ENCODE measurements at places on chromosomes 13 and 19.

DNA sequence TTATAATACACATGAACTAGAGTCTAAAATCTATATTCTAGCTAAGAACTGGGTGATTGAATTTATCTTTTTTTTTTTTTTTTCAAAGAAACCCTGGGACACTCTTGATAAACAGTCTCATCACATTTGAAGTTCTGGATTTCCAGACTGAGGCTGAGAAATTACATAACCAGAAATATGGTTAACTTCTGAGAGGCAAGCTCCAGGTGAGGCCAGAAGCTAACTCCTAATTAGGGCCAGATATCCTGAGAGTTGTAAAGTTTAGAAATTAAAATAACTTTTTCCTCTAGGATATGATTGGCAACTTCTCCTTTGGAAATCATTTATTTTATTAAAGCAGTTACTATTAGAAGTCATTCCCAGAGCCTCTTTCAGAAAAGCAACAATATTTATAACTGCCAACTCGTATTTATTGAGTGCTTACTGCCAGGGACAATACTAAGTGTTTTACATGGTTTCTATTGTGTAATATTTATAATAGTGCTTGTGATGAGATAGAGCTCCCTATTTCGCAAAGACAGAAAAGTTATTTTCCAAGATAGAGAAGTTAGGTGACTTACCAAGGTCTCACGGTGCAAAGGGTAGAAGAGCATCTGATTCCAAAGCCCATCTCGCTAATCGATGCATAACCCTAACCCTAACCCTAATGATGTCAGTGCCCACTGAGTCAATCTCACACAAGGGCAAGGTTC lies 187.7 kb downstream of the DCT start:
- no peak for DNase-seq

DNA sequence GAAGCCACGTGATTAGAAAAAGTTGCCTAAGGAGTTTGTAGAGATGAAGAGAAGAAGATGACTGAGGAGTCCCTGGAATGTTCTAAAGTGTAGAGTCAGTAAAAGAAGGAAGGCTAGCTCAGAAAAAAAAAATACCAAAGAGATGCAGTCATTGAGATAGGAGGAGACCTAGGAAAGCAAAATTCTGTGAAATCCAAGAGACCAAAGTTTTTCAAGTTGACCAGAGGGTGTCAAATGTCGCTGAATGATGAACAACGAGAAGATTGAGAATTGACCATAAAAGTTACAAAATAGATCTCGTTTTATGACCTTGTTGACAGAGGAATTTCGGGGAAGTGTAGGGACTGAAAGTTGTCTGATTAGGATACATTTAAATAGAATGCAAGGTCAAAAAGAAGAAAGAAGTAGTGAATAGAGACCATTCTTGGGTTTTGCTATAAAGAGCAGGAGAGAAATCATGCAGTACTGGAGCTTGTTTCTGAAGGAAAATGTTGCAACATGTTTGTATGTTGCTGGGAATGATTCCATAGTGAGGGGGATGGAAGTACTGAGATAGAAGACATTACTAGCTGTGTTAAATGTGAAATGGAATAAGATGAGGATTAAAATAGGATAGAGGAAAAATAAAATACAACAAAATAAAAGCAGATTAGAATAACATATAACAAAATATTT lies 30.2 kb upstream of the HTR2A start:
- no peak for DNase-seq

DNA sequence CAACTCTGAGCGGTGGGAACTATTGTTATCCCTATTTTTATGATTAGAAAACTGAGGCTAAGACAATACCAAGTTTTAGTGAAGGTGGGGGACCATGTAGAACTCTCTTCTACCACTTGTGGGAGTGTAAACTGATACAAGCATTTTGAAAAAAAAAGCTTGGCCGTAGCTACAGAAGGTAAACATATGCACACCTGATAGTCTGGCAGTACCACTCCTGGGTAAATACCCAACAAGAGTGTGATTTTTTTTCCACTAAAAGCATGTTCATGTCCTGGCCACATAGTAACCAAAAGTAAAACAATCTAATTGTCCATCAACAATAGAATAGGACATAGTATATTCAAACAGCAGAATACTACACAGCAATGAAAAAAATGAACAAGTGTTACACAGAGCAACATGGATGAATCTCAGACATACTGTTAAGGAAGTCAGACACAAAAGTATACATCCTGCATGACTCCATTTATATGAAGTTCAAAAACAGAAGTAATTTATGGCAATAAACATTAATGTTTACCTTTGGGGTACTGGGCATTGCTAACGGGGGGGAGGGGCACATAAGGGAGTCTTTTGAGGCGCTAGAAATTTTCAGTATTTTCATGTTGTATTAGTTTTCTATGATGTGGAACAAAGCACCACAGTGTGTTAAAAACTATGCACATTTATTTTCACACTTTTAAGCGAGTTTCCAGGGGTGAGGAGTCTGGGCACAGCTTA lies 6.4 kb upstream of the SPATA13 start:
- DNase-seq: no peak

DNA sequence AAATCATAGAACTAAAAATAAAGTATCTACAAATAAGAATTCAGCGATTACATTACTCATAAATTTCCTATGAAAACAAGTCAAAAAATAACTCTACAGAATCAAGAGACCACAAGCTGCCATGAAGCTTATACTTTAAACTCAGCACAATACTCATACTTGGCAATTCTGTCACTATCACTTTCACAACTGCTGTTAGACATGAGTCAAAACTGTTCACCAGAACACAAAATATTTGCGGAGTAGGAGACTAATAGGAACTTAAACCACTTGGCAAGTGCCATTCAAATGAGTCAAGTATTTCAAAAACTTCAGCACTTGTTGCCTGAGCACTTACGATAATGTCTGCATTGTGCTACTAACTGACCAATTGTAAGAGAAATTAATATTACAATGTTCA lies 387.8 kb upstream of the GPC6 start:
- no peak for DNase-seq

- DNase-seq: no peak
Measured at GRCh38 chr13:26656919-26657318, 99.4 kb downstream of the WASF3 start.

DNA sequence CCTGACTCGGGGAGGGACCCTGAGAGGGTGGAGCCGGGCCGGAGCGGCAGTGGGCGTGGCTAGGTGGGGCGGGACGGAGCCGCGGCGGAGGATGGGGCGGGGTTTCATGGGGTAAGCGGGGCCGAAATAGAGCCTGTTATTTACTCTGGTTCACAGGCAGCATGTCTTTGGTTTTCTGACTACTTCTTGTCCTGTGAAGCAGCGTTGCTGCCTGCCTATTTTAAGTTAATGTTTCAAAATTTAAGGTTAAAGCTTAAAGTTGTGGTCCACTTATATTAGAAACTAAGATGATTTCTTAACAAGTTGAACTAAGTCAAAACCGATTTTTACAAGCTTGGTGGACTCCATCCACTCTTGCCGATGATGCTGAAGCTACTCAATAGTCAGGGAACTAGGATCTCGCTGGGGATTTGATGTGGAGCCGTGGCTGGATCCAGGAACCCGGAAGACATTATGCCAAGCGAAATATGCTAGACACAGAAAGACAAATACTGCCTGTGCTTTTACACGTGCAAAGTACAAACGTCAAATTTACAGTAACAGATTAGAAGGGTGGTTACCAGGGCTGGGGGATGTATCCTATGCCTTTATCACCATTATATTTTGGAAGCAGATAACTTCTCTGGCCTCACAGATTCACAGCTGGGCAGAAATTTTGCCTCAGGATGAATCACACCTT lies 433 bp upstream of the ZNF616 start:
- no peak for DNase-seq

DNA sequence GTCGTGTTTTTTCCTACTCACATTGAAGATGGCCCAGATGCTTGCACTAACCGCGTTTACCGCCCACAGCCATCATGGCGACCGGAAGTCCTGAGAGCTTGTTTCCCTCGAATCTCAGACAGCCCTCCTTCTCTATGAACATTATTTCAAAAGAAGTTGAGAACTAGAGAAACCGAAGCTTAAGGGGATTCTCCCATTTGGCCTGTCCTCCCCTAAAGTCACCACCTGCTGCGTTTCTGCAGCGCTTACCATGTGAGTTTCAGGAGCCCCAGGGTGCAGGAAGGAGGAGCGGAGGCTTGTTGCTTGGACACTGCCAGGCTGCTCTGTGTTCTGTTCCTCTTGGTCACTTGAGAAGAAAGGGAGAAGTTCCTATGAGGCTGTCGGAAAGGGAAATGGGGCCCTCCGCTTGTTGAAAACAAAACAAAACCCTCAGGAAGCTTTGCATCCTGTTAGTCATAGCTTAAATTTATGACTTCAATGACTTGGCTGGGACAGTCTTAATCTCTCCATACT lies 6.2 kb downstream of the CARD8 start:
- peak; percentile 82 for DNase-seq

DNA sequence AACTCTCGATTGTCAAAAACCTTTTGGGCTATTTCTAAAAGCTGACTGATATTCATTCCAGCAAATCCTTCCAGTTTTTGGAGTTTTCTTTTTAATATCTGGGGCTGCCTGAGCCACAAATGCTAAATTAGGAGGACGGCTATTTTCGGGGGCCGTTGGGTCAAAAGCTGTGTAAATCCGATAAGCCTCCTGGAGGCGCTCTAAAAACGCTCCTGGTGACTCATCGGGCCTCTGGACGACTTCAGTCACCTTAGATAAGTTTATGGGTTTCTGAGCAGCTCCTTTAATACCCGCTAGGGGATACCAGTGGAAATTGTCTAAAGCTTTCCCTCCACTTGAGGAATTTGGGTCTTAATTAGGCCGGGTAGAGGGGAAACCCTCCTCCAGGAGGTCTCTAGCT lies 66.4 kb downstream of the ZNF730 start:
- DNase-seq: no peak

DNA sequence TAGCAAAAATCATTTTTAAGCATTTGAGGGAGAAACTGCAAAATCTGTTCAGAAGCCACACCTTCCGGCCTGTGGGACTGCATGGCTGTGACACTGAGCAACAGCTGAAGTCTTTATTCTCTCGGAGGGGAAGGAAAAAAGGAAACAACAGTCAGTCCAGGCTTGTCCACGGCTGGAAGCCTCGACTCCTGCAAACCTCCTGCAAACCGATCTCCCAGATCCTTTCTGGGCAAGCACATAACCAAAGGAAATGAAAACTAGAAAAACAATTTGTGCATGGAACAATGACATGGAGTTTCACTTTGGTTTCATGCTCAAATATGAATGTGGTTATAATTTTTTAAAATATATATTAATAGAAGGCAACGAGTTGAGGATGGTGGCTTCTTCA lies 1.0 kb downstream of the COL4A1 start:
- no peak for DNase-seq

DNA sequence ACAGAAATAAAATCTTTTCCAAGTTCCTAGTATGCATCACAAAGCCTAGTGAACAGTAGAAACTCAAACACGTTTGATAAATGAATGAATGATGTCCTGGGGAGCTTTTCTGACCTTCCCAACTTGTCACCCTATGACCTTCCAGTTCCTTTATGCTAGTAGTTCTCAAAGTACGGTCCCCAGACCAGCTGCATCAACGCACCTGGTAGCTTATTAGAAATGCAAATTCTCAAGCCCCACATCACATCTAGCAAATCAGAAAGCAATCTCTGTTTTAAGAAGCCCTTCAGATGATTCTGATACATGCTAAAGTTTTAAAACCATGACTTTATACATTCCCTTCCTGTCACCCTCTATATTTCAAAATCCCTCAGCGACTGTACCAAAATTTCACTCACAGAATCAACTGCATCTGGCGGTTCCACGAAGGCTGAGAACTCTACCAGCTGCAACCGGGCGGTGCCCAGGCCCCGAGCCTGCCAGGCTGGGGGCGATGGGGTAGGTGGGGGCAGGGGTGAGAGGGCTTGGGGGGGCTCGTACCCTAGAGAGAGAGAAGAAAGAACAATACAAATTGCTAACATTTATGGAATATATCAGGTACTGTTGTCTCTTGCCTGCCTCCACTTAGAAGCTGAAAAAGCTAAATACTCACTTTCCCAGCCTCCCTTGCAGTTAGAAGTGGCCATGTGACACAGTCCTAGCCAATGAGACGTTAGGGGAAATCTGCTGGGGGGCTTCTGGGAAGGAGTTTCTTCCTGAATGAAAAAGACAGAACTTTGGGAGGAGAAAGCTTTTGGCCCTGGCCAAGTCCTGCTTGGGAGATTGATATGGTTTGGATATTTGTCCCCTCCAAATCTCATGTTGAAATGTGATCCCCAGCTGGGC lies 13.3 kb downstream of the CD37 start:
- no peak for DNase-seq

- no peak for DNase-seq
Measured at GRCh38 chr19:40688309-40688708, 2.1 kb downstream of the NUMBL start.

GRCh38 chr13:93655154-93655553 lies 428.5 kb downstream of the GPC6 start:
- DNase-seq: no peak

- no peak for DNase-seq
Measured at GRCh38 chr19:43634872-43635560, 4.6 kb downstream of the CADM4 start.

DNA sequence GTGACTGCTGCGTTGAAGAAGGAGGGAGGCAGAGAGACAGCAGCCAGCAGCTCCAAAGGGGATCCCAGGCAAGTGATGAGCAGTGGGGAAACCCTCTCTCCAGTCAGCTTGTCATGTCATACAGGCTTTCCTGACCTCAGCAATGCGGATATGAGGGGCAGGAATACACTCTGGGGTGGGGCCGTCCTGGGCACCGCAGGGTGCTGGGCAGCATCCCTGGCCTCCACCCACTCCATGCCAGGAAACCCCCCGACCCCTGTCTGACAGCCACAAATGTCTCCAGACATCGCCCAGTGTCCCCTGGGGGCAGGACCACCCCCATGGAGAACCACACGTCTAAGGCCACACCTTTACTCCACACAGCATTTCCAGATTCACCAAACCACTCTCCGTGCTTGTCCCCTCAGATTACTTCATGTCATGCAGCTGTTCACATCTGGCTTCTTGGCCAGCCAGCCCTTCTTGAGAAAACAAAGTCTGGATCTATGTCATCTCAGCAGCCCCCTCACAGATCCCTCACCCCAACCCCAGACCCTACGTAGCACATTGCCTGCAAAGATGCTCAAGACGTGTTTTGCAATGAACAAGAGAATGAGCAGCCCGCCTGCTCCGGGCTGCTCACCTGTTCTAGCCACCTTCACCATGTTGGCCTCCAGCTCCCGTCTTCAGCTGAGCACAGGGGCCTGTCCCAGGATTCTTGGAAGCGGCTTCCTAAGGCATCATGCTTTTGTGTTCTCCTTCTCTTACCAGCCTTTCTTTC lies 46.5 kb downstream of the RFX2 start:
- no peak for DNase-seq

- no peak for DNase-seq
Measured at GRCh38 chr13:99383511-99383921, 76.3 kb upstream of the GPR183 start.

GRCh38 chr13:50119591-50119990 lies 104.3 kb downstream of the KCNRG start:
- DNase-seq: no peak

GRCh38 chr19:7506385-7507328 lies 9.2 kb upstream of the ZNF358 start:
- peak; percentile 37 for DNase-seq

GRCh38 chr13:28220166-28220565 lies 81.8 kb downstream of the PAN3 start:
- no peak for DNase-seq
